ENCODE measurements at places on chromosomes 3 and 15. TPM values are rescaled to one million over a fixed set of nuclear protein-coding genes. Genes with fewer than 3 reads are reported as not detected.

- no peak overlapping the region for H3K27ac ChIP-seq
- no peaks in the 10 kb centered on the region for H3K36me3 ChIP-seq
- no peaks in the 10 kb centered on the region for H3K4me1 ChIP-seq
These were observed 89.0 kb downstream of the MECOM start for GRCh38 chr3:169574531-169574930.

DNA sequence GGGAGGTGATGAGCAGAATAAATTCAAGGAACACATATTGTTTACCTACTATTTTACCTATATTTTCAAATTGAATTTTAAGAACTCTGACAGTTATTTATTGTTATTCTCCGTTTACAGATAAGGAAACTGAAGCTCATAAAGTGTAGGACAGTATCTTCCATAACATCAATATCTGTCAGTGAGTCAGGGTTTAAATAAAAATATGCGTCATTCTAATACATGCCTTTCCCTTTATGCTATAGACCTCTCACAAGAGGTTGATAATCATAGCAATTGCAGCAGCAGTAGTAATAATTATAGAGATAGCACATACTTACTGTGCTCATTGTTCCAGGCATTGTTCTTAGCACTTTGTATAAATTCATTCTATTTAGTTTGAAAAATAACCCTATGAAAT lies 101.1 kb downstream of the EPHA6 start:
- H3K36me3 ChIP-seq, result no peaks in the 10 kb centered on the region
- H3K4me1 ChIP-seq, result no peaks in the 10 kb centered on the region
- no peaks in the 10 kb centered on the region for H3K27me3 ChIP-seq

DNA sequence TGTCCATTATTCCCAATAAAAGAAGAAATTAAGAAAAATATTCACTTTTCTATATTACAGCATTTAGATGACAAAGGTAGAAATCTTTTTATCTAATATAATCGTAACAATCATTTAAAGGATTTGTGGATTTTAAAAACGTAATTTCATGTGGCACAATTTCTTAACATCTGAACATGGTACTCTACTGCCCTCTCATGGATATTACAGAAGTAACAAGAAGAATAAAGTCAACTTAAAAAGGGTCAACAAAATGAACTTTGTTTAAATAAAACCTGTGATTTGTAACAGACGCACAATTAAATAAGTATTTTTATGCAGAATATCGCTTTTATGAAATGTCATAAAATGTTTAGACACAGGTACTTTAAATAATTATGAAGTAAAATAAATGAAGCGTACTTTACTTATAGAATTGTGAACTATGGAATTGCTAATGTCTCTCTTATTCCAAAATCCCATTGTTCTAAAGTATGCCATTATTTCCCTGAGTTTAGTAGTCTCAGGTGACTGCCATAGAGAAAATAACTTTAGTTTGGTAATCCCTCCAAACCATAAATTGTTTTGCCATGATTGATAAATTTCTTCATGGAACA lies 366.8 kb upstream of the ZNF385D start:
- H3K4me3 ChIP-seq, result no peak overlapping the region
- DNase-seq, result no peak
- no peaks in the 10 kb centered on the region for H3K27me3 ChIP-seq
- H3K36me3 ChIP-seq, result no peaks in the 10 kb centered on the region
- H3K27ac ChIP-seq, result no peak overlapping the region
- H3K4me1 ChIP-seq, result no peaks in the 10 kb centered on the region

- H3K27me3 ChIP-seq, result no peaks in the 10 kb centered on the region
- no peak overlapping the region for H3K27ac ChIP-seq
- H3K4me1 ChIP-seq, result no peaks in the 10 kb centered on the region
- H3K36me3 ChIP-seq, result no peaks in the 10 kb centered on the region
- no peak for DNase-seq
- H3K4me3 ChIP-seq, result no peak overlapping the region
These were observed 617.1 kb downstream of the SQOR start for GRCh38 chr15:46251903-46252302.

PPM1L gene
- 25.4 TPM for total RNA-seq

GRK7 gene
- total RNA-seq, result not detected

Measured in right lobe of liver (tissue), 6 donors.